Neural crest cell (in vitro differentiated cells): ENCODE measurements at places on chromosomes 2 and 18. TPM values are rescaled to one million over a fixed set of nuclear protein-coding genes. Genes with fewer than 3 reads are reported as not detected.

Gene KRTCAP3
- total RNA-seq, result 5.5 and 6.9 TPM in 2 replicates

Gene CDK15
- not detected in 2 replicates for total RNA-seq

Gene DAW1
- not detected in 2 replicates for total RNA-seq

Gene FBXO36
- 3.2 and 3.5 TPM in 2 replicates for total RNA-seq

Gene GDF7
- 0.36 and 0.40 TPM in 2 replicates for total RNA-seq

Gene LAMA1
- 96.1 and 102 TPM in 2 replicates for total RNA-seq

Gene EFHD1
- total RNA-seq, result 4.1 and 4.7 TPM in 2 replicates

Gene TEKT4
- not detected in 2 replicates for total RNA-seq

Gene LYG1
- 1.7 and 1.9 TPM in 2 replicates for total RNA-seq

Gene SNED1
- 0.16 and 0.30 TPM in 2 replicates for total RNA-seq

Gene GCKR
- total RNA-seq, result 0.42 TPM in 1 of 2 replicates, not detected in the other
